Hematopoietic multipotent progenitor cell treated with erythropoietin and hydrocortisone succinate and interleukin-3 and kit ligand, for 15 days (in vitro differentiated cells): ENCODE measurements at places on chromosomes 11 and 22.

DNA sequence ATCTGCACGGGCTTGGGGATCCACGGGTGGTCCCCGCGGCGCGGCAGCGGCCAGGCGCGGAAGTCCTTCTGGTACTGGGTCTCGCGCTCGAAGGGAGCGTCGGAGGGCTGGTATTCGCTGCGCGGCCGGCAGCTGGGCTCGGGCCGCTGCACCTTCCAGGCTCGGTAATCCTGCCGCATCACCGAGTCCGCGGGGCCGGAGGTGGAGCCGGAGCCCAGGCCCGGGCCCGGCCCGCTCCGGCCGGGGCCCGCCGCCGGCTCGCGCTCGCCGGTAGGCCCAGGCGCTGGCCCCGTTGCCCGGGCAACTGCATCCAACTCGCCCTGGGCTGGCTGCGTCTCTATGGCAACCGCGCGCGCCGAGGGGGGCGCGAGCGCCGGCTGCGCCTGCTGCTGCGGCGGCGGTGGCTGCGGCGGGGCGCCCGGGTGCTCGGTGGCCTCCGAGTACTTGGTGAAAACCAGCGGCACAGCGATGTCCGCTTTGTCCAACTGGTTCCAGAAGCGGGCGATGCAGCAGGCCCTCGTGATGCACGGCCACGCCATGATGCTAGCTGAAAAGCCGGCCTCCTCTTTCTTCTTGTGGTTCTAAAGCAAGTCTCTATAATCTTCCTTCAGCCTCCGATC is 897 bp downstream of the MAP6 start:
- no peak for DNase-seq

- DNase-seq = no peak
These were observed 1642.2 kb downstream of the LRRC4C start for GRCh38 chr11:39817241-39817640.

- DNase-seq = no peak
These were observed 14.1 kb downstream of the ZFP91 start for GRCh38 chr11:58592760-58593472.

- DNase-seq = no peak
These were observed 42.5 kb upstream of the PAMR1 start for GRCh38 chr11:35567737-35568465.

DNA sequence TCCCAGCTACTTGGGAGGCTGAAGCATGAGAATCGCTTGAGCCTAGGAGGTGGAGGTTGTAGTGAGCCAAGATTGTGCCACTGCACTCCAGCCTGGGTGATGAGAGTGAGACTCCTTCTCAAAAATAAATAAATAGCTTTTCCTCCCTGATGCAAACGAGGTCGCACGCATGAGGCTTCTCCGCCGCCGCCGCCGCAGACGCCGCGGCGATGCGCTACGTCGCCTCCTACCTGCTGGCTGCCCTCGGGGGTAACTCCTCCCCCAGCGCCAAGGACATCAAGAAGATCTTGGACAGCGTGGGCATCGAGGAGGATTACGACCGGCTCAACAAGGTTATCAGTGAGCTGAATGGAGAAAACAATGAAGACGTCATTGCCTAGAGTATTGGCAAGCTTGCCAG is 20.0 kb upstream of the RAB39A start:
- no peak for DNase-seq

GRCh38 chr11:123576082-123576481 is 78.3 kb downstream of the SCN3B start:
- DNase-seq = no peak

DNA sequence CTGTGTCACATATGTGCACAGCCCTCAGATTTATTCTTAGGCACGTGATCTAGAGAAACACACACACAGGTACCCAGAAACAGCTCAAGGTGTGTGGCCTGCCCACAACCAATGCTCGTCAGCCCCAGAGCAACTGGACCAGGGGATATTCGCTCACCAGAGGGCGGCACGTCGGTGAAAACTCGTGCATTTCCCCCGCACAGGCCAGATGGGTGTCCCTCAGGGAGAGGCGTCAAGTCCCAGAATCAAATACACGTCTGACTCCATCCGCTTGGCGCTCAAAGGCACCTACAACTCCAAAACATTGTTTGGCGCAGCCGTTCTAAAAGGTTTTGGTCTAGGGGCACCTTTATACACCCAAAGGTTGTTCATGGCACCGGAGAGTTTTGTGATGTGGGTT is 429.0 kb downstream of the BRD1 start:
- no peak for DNase-seq
